ENCODE measurements at places on chromosomes 7 and 10.

DNA sequence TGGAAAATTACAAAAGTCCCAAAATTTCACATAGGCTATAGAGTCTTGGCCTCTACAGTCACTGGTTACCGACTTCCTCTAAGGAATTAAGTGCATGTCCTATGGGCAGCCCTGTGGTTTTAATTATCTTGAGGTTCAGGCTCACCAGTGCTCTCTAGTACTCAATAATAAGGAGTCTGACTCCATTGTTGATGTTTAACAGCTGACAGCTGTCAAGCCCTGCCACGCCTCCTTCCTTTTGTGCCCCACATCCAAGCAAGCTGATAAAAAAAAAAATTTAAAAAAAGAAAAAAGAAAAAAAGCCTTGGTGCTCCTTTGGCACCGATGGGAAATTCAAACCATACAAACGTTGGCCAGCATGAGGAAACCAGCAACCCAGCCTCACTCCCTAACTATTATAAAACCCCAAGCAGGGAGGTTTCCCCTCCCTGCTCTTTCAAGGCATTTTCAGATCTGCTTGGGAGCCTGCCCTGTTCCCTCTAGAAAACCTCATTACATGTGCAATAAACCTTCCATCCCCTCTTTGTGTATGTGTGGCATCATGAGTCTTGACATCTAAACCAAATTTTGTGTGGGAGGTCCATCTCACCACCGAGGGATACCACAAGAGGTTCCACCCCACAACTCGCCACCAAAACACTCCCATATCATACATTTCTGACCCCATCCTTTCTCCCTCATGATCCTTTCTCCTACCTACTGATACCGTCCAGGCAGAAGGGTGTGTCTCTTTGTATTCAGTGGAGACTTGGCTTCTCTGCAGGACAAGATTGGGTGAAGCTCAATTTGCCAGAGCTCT, 70.9 kb upstream of the CCDC71L start:
- no peaks in the 10 kb centered on the region for H3K36me3 ChIP-seq
- no peak overlapping the region for H3K4me3 ChIP-seq
- DNase-seq, result no peak
- H3K27me3 ChIP-seq, result no peaks in the 10 kb centered on the region
- H3K4me1 ChIP-seq, result no peaks in the 10 kb centered on the region
- no peak overlapping the region for H3K27ac ChIP-seq

- DNase-seq, result no peak
- H3K36me3 ChIP-seq, result no peaks in the 10 kb centered on the region
- no peaks in the 10 kb centered on the region for H3K27me3 ChIP-seq
These were observed 50.2 kb upstream of the AKR1E2 start for GRCh38 chr10:4775808-4776207.

GRCh38 chr10:112842832-112843360, 107.2 kb upstream of the TCF7L2 start:
- no peak for DNase-seq
- no peak overlapping the region for H3K4me3 ChIP-seq
- no peak overlapping the region for H3K27ac ChIP-seq
- H3K36me3 ChIP-seq, result no peaks in the 10 kb centered on the region
- no peaks in the 10 kb centered on the region for H3K27me3 ChIP-seq
- H3K4me1 ChIP-seq, result no peaks in the 10 kb centered on the region

DNA sequence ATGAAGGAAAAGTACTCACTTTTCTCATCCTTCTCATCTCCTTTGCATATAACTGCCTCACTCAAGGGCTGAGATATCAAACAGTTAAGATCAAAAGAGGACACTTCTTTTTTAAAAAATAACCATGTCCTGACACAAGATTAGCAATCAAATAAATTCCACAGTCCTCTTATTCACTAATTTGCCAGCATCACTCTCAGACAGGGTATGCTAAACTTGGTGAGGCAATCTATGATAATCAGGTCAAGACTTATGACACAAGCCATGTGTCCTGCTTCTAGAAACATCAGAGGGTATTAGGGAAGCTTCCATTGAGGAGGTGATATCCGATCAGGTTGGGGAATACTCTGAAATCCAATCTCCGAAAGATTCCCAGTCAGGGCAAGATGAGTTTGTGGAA, 10.4 kb downstream of the PANK1 start:
- H3K27ac ChIP-seq, result no peak overlapping the region
- no peak for DNase-seq
- no peaks in the 10 kb centered on the region for H3K4me1 ChIP-seq
- peaks cover 11% of the 10 kb centered on the region for H3K36me3 ChIP-seq
- no peaks in the 10 kb centered on the region for H3K27me3 ChIP-seq
